ENCODE measurements at places on chromosomes 12 and 14. TPM values are rescaled to one million over a fixed set of nuclear protein-coding genes. Genes with fewer than 3 reads are reported as not detected.

The CCDC177 gene
- not detected for total RNA-seq

The KRT6A gene
- total RNA-seq, result 1.8 TPM

The ANHX gene
- not detected for total RNA-seq

The RPGRIP1 gene
- total RNA-seq, result 0.42 TPM

The PTPRB gene
- 8.0 TPM for total RNA-seq

The PIANP gene
- total RNA-seq, result 2.4 TPM

The MYH6 gene
- total RNA-seq, result 0.50 TPM

The KRT80 gene
- total RNA-seq, result 1.3 TPM

The INSM2 gene
- total RNA-seq, result not detected

The C14orf132 gene
- 7.5 TPM for total RNA-seq

The PDE3A gene
- 7.2 TPM for total RNA-seq

The ESR2 gene
- 26.2 TPM for total RNA-seq

The C14orf119 gene
- 47.2 TPM for total RNA-seq

GRCh38 chr14:50560931-50561285, 963 bp downstream of the ATL1 start:
- peak; percentile 82 for DNase-seq
- H3K27ac ChIP-seq, result peak overlapping the region; percentile 93
- H3K4me3 ChIP-seq, result peak overlapping the region; percentile 64
- no peaks in the 10 kb centered on the region for H3K27me3 ChIP-seq
- H3K4me1 ChIP-seq, result no peaks in the 10 kb centered on the region
- H3K36me3 ChIP-seq, result no peaks in the 10 kb centered on the region

DNA sequence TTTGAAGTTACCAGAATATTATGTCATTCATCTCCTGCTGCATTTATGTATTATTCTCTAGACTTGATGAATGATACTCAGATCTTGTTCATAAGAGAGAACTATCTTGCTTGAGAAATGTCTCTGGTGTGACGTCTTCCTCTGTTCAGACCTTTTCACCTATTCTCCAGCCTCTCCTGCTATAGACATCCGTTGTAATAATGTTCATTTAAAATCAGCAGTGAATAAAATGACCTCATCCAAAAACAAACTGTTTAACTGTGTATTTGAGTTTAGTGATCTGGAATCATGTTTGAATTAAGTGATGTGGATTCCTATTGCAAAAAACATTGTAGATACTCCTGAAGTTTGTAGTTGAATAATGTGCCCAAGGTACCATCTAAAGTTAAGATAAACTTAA, 487.1 kb downstream of the PCNX1 start:
- H3K36me3 ChIP-seq, result no peaks in the 10 kb centered on the region
- no peak overlapping the region for H3K4me3 ChIP-seq
- no peak overlapping the region for H3K27ac ChIP-seq
- no peak for DNase-seq
- no peaks in the 10 kb centered on the region for H3K27me3 ChIP-seq
- H3K4me1 ChIP-seq, result no peaks in the 10 kb centered on the region

GRCh38 chr12:123859035-123859434, 96.9 kb downstream of the DNAH10 start:
- H3K27me3 ChIP-seq, result no peaks in the 10 kb centered on the region
- no peak overlapping the region for H3K4me3 ChIP-seq
- no peak for DNase-seq

- peaks cover 4% of the 10 kb centered on the region for H3K4me1 ChIP-seq
- H3K27ac ChIP-seq, result no peak overlapping the region
- no peaks in the 10 kb centered on the region for H3K36me3 ChIP-seq
Measured at GRCh38 chr14:64550621-64551333, 1.0 kb downstream of the PPP1R36 start.

DNA sequence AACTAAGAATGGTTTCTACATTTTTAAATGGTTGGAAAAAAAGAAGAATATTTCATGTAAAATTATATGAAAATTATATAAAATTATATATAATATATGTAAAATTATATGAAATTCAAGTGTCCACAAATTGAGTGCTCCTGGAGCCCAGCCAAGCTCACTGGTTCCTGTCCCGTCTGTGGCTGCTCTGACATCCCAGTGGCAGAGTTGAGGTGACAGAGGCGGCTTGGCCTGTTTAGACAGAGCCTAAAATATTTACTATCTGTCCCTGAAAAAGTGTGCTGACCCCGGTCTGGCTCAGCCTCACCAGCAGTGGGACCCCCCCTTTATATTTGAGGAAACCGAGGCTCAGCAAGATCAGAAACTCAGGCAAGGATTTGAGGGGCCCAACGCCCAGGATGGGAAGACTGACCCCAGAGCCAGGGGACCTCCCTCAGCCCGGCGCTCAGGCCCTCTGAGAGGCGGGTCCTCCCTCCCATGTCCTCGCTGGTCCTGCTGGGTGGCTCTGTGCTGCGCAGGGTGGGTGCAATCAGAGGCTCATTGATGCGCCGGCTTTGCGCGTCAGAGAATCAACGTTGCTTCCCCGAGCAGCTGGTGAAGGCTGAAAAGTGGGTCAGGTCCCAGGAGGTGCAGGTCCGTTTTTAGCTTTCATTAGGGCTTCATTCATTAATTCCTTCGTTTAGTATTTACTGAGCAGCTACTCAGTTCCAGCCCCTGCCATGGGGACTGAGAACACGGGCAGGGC, 21.5 kb upstream of the BEGAIN start:
- no peak for DNase-seq
- H3K27ac ChIP-seq, result no peak overlapping the region
- no peak overlapping the region for H3K4me3 ChIP-seq
- no peaks in the 10 kb centered on the region for H3K4me1 ChIP-seq

DNA sequence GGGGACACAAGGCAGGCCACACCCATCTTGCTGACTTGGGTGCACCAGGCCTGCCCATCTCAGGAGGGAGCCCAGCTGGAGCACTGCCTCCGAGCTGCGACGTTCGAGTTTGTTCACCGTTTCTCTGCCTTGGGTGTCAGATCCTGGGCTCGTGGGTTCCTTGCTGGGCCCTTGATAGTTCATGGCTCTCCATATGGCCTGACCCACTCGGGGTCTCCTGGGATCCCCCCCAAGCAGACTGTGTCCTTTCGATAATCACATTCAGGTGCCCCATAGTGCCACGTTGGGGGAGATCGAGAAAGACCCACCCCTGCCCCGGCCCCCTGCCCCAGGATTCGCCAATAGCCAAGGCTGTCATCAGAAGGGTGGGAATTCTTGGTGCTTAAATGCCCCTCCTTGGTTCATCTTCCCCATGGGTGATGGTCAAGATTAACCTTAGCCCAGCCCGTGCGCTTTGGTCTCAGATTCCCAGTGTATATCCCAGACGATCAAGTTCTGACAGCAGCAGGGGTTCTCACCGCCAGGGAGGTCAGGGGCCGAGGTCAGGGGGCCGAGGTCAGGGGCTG, 7.4 kb downstream of the RFLNA start:
- DNase-seq, result no peak
- H3K36me3 ChIP-seq, result no peaks in the 10 kb centered on the region
- H3K27me3 ChIP-seq, result no peaks in the 10 kb centered on the region
- H3K27ac ChIP-seq, result no peak overlapping the region

DNA sequence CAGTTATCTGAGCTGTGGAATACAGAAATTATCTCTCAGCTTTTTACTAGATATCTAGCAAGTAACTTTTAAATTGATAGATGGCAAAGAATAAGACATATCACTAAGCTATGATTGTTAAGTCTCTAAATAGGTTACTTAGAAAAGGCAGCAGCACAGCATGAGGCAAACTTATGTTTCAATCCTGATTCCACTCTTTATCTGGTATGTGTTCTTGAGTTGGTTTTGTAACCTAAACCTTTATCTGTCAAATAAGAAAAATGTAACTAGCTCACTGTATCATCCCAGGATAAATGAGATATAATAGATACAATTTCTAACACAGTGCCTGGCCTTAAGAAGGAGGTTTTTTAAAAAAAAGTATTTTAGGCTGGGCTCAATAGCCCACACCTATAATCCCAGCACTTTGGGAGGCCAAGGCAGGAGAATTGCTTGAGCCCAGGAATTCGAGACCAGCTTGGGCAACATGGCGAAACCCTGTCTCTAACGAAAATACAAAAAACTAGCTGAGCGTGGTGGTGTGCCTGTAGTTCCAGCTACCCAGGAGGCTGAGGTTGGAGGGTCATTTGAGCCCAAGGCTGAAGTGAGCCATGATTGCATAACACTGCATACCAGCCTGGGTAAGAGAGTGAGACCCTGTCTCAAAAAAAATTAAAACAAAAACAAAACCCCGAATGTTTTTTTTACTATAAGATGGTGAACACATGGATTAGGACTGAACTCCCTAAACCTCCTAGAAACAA, 56.8 kb downstream of the HEATR5A start:
- H3K36me3 ChIP-seq, result no peaks in the 10 kb centered on the region
- no peak overlapping the region for H3K27ac ChIP-seq
- no peaks in the 10 kb centered on the region for H3K4me1 ChIP-seq

DNA sequence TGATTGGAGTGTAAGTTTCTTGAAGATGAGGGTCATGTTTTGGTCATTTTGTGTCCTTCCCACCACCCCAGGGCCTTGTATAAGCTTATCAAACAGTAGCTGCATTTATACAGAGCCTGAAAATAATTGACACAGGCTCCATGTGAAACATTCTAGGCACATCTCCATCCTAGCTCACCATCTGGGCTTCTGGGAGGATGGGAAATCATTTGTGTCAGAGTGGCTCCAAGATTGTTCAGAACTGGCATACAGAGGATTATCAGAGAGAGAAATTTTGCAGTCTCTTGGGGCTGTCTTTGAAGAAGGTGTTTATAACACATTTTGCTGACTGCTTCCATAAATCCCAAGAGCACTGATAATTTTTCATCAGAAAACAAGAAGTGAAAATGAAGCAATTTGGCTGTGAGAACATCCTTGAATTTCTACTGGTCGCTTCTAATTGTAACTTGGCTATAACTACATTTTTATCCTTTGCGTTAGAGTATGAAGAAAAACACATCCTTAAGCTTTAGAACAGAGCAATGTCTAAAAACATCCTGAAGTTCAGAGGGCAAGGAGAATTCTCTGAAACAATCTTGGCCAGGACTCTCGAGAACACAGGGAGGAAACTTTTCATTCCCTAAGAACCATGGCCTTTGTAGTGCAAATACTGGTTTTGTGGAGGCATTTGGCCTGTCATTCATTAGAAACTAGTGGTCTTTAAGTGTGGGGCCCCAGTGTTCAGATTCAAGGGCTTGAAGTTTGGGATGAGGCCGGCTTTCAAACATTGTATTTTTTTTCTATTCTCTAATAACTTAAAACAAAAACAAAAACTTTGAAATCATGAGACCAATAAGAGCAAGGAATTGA, 151.1 kb downstream of the DACT1 start:
- no peaks in the 10 kb centered on the region for H3K27me3 ChIP-seq
- no peak for DNase-seq
- H3K4me1 ChIP-seq, result peaks cover 7% of the 10 kb centered on the region
- no peak overlapping the region for H3K4me3 ChIP-seq
- no peaks in the 10 kb centered on the region for H3K36me3 ChIP-seq

GRCh38 chr12:49058366-49059044, 2.1 kb downstream of the KMT2D start:
- no peak for DNase-seq
- H3K36me3 ChIP-seq, result no peaks in the 10 kb centered on the region
- H3K27ac ChIP-seq, result no peak overlapping the region
- peak overlapping the region; percentile 91 for H3K4me3 ChIP-seq

GRCh38 chr14:76599559-76600287, 161.5 kb upstream of the VASH1 start:
- no peak overlapping the region for H3K27ac ChIP-seq
- no peak overlapping the region for H3K4me3 ChIP-seq

- no peak overlapping the region for H3K27ac ChIP-seq
- no peaks in the 10 kb centered on the region for H3K36me3 ChIP-seq
- H3K4me1 ChIP-seq, result no peaks in the 10 kb centered on the region
- H3K27me3 ChIP-seq, result no peaks in the 10 kb centered on the region
- H3K4me3 ChIP-seq, result no peak overlapping the region
Measured at GRCh38 chr12:125114365-125115141, 49.3 kb downstream of the AACS start.

GRCh38 chr12:46439793-46440511, 67.4 kb upstream of the SLC38A2 start:
- no peak overlapping the region for H3K27ac ChIP-seq
- H3K4me3 ChIP-seq, result no peak overlapping the region
- no peaks in the 10 kb centered on the region for H3K36me3 ChIP-seq
- DNase-seq, result no peak

GRCh38 chr12:52837413-52837741, 3.3 kb upstream of the KRT79 start:
- no peak for DNase-seq
- H3K36me3 ChIP-seq, result no peaks in the 10 kb centered on the region
- H3K27ac ChIP-seq, result no peak overlapping the region
- H3K27me3 ChIP-seq, result no peaks in the 10 kb centered on the region

DNA sequence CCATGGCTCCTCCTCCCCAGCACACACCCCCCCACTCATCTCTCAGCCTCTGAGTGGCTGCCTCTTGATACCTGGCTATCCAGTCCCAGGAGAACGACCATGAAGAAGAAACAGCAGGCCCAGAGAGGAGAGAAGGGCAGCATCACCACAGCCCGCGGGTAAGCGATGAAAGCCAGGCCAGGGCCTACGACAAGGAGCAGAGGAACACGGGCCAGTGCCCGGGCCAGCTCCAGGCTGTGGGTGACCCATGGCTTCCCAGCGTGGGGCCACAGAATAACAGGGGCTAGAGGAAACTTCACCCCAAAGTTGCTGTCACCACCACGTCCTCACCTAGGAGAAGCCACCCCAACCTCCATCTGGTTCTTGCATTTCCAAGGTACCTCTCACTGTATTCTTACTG, 10.4 kb upstream of the SLC6A12 start:
- no peaks in the 10 kb centered on the region for H3K27me3 ChIP-seq
- no peaks in the 10 kb centered on the region for H3K36me3 ChIP-seq
- no peaks in the 10 kb centered on the region for H3K4me1 ChIP-seq
- DNase-seq, result no peak
- H3K4me3 ChIP-seq, result no peak overlapping the region

DNA sequence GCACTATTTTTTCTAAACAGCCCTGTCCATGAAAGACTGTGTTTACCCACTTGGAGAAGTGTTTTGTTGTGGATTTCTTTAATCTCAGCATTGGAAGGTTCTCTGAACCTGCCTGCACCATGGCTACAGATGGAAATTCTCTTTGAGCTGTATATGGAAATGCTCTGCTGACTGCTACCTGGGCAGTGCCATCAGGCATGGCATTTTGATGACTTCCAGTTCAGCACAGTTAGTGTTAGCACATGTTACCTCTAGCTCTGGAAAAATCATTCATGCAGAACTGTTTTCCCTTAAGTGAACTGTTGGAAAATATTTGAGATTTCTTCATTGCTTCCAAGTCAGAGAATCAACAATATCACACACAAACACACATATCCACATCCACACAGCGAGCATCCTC, 52.6 kb upstream of the RIC8B start:
- no peak overlapping the region for H3K27ac ChIP-seq
- DNase-seq, result no peak
- no peaks in the 10 kb centered on the region for H3K36me3 ChIP-seq
- H3K27me3 ChIP-seq, result no peaks in the 10 kb centered on the region
- no peak overlapping the region for H3K4me3 ChIP-seq

All from ovary (tissue), 10 donors.